ENCODE measurements at places on chromosomes 1 and 21.
A peak's percentile ranks its signal among the peaks of the same experiment; 100 is the strongest.

GRCh38 chr1:182315167-182315556, 76.4 kb downstream of the GLUL start:
- DNase-seq, result no peak

GRCh38 chr1:59485949-59486348, 189.1 kb downstream of the FGGY start:
- DNase-seq, result no peak

DNA sequence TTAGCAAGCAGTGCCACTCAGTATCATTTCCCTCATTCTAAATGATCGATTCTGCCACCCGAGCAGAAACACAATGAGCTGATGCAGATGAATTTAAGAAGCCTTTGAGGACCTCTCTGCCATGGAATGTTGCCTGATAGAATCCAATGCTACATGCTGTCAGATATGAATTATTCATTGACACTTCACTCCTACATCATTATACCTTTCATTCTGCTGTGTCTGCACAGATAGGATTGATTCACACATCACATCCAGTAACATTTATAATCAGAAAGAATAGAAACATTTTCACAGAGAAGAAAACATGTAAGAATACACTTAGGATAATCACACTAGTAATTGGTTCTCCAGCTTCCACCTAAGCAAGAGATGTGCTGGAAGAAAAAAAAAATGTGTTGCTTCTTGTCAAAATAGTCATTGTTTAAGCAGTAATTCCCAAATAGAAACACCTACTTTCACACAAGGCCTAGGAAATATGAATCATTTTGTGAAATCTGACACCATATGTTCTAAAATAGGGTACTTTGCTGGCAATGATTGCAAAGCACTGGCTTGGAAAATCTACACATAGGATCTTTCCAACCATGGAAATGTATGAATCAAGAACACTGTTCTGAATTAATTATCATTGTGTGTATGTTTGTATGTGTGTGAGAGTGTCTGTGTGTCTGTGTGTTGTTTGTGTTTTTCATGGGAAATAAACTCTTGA, 110.1 kb downstream of the GRIK1 start:
- DNase-seq, result no peak

DNA sequence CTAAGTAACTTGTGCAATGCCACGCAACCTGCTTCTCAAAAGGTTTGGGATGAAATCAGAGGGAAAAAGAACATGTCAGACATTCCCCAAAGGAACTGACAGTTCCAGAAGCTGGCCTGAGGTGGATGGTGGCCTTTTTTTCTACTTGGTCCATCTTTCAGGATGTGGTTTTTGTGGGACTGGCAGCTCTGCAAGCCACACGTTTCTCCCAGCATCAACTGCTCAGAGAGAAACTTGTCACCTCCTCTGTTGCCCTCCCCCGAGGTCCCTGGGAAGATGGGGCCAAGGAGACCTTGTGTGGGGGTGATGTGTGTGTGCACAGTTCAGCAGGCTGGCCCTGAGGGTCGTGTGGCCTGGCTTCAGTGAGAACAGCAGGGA, 2.5 kb upstream of the DHRS3 start:
- peak; percentile 32 for DNase-seq

DNA sequence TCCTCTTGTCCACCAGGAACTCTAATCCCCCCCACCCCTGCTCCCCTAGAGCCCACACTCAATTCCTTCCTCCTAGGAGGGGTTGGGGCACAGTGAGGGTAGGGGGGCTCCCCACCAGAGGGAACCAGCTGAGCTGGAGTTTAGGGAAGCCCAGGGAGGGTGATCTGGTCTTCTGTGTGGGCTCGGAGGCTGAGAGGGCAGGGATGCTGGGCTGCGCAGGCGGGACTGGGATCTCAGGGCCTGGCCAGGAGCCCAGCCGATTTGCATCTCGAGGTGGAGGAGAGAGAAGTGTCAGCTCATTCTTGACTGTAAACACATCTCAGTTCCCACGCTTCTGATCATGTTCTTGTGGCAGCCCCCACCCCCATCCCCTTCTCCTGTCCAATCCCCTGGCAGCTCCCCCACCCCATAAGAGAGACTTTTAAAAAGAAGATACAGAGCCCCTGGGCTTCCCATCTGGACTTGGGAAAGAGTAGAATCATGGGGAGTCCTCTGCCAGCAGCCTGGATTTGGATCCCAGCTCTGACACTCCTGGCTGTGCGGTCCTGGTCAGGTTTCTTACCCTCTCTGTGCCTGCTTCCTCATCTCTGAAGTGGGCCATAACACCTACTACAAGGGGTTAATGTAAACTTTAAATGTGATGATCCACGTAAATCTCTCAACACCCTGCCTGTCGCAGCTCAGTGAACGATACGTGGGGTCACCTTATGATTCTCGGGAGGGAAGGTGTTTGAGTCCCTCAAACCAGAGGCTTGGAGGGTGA, 6.6 kb downstream of the PEAR1 start:
- DNase-seq, result no peak

DNA sequence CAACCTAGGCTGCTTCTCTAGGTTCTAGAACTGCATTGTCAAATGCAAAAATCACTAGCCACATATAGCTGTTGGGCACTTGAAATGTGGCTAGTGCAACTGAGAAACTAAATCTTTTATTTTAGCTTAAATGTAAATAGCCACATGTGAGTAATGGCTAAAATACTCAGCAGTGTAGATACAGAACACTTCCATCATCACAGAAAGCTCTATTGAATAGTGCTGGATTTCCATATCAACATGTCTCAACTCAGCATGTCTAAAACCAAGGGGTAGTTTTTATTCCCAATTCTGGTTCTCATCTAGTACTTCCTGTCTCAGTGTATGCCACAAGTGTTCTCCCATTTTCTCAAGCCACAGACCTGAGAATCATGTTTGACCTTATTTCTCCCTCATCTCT, 7.5 kb upstream of the TP53BP2 start:
- DNase-seq, result no peak

GRCh38 chr1:44801491-44802305, 1.5 kb downstream of the PLK3 start:
- peak; percentile 70 for DNase-seq
